ENCODE measurements at places on chromosomes 6 and 20.

DNA sequence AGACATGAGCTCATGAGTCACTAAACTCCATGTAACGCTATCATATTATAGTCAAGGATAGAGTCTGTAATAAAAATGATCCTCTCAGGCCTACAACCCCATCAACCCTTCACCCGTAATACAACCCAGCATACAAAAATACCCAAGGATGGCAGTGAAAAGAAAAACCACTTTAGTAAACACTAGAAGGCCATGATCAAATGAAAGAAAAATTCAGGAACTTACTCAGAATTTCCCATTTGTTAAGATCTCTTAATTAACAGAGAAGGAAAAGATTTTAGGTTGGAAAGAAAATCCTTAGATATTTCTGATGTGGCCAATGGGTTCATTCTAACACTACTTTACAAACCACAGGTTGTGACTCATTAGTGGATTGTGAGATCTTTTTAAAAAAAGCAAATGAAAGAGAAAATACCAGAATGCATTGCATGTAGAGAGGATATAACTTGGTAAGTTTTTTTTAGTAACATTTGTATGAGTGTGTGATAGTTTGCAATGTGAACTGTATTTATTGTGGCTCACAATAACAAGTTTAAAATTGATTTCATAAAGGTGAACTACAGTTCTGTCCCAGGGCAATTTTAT, 8.0 kb upstream of the UBE2J1 start:
- DNase-seq: no peak

- no peak for DNase-seq
Observed at GRCh38 chr6:78525976-78526375, 341.4 kb upstream of the IRAK1BP1 start.

- no peak for DNase-seq
Observed at GRCh38 chr6:154593122-154593521, 82.6 kb upstream of the CNKSR3 start.

GRCh38 chr6:7974938-7975763, 64.6 kb upstream of the TXNDC5 start:
- no peak for DNase-seq

- DNase-seq: no peak
Observed at GRCh38 chr6:16041327-16041726, 87.6 kb upstream of the MYLIP start.

DNA sequence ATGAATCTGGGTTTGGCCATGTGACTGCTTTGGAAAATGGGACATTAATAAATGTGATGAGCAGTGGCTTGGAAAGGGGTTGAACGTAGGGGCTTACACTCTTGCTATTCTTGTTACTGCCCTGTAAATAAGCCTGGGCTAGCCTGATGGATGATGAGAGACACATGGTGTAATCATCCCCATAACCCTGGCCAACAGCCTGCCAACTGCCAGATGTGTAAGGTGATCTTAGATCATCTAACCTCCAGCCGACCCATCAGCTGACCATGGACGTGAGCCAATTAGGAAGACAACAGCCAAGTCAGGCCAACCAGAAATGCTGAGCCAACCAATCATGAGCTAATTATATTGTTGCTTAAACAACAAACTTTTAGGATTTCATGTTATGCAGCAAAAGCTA, 25.2 kb downstream of the FBXO30 start:
- DNase-seq: no peak

GRCh38 chr6:156774863-156775405, 2.2 kb upstream of the ARID1B start:
- no peak for DNase-seq

- no peak for DNase-seq
Observed at GRCh38 chr6:79180052-79180451, 54.4 kb downstream of the HMGN3 start.

GRCh38 chr6:166228839-166229528, 61.3 kb upstream of the TBXT start:
- no peak for DNase-seq

DNA sequence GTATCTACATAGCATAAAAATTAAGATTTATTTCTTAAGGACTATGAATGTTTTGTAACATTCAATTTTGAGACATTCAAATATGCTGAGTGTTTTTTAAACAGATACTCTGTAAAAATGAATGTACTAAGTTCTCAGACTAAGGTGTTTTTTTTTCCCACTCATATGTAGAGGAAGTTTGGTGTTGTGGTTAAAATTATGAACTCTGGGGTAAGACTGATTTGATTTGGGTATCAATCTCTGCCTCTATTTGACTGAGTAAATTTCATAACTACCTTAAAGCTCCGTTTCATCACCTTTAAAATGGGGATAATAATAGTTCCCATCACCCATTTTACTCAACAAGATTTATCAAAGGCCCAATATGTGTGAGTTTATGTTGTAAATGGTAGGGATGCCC, 386.6 kb upstream of the FLRT3 start:
- no peak for DNase-seq

- no peak for DNase-seq
Observed at GRCh38 chr6:150243620-150244314, 100.9 kb downstream of the PPP1R14C start.

GRCh38 chr6:136923954-136924673, 2.0 kb downstream of the SLC35D3 start:
- no peak for DNase-seq

- no peak for DNase-seq
Observed at GRCh38 chr6:139364982-139365379, 9.5 kb downstream of the CITED2 start.

DNA sequence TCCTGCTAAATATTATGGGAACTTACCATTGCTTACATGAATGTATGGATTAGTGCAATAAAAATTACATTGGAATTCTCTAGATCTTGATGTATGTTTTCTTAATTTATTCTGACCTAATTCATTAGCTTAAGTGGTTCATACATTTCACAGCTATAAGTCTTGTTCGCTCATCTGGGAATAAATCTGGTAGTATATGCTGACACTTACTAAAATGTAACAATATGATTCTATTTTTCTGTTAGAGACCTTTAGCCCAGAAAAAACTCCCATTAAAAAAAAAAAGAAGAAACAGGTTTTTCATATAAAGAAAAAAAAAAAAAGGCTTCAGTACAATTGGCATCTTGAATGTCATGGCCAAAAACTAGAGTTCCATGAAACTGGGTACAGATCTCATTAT, 394.1 kb upstream of the AGPAT4 start:
- DNase-seq: no peak

GRCh38 chr6:11009353-11009752, 34.8 kb downstream of the ELOVL2 start:
- DNase-seq: no peak

- DNase-seq: no peak
Observed at GRCh38 chr6:66153247-66153646, 446.2 kb upstream of the EYS start.

GRCh38 chr20:57180387-57180786, 86.1 kb downstream of the BMP7 start:
- DNase-seq: no peak

- DNase-seq: no peak
Observed at GRCh38 chr6:75217193-75217592, 11.3 kb upstream of the COL12A1 start.

GRCh38 chr6:95784019-95784418, 206.7 kb downstream of the MANEA start:
- no peak for DNase-seq
